ENCODE measurements at places on chromosomes 7 and 10.

DNA sequence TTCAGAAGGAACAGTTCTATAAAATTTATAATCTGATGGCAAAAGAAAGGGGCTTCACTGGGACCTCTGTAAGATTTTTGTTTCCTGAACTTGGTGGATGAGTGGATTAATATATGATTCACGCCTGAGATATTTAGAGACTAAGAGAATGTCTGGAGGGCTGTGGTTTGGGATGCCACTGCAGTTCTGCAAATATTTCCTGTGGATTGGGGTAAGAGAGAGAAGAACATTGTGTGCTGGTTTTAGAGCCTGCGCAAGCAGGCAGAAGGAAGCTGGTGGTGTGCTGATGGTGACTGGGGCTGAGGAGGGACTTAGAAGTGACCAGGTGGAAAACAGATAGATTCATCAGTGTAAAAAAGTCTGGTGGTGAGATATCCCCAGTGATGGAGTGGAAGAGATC, 87.0 kb downstream of the SUGCT start:
- DNase-seq: no peak

DNA sequence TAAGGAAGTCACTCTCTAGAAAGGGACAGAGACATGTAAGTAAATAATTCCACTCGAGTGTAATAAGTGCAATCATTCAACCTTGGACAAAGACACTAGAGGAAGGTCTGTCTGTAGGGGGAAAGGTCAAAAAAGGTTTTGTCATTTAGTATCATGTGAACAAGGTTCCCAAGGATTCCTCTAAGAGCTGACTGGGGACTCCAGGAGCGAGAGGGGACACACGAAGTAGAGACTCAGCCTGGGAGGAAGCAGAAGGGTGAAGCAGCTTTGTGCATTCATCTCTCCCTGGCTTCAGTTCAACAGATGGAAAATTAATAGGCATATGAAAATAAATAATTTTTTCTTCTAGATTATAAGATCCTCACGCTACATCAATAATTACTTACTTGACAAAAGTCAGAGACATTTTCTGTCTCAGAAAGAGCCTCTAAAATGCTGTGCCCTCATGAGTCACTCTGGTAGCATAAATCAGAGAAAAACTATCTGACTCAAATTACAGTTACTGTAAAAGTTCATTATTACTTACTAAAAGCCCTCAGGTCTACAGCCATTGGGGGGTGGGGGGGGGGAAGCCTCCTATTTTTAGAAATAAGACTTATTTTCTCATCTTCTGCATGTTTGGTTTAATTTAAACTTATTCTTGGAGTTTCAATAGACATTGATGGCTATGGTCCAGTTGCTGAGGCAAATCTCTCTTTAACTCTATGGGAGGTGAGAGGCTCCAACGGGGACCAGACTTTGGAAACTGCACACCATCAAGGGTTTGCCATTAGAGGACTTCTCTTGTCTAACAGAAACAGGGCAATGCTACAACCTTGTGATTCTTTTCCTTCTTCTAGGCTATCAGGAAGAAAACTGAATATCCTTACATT, 275.1 kb upstream of the KLF14 start:
- DNase-seq: no peak

- no peak for DNase-seq
Observed at GRCh38 chr7:93715234-93715633, 140.7 kb upstream of the CALCR start.

DNA sequence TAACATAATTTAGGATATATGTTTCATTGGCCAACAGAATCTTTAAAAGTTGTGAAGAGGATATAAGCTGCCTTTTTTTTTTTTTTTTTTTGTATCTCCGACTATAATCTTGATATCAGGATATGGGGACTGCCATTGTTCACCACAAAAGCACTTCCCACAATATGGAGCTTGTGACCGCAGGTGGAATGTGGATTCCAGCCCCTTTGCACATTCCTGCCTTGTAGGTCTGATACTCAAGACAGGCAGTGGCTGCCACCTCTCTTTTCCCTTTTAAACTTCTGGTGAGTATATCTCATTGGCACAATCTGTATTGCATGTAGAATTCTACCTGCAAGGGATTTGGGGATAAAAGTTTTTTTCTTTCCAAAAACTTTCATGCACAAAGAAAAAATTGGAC, 272.7 kb upstream of the VWC2 start:
- no peak for DNase-seq

DNA sequence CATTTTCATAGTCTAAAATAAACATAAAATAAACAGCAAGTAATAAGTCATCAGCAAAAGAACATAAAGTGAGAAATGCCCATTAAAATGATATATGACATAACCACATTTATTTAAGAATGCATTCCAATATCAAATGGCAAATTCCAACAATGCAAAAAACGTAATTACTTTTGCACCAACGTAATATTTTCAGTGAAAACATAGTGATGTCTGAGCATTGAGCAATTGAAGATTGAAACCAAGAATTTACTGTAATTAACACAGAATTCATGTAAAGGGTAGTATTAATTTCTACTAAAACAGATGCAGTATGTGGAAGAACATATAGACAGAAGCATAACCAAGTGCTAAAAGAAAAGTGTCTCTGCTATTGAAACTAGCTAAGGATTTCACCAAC, 123.0 kb upstream of the TNS3 start:
- DNase-seq: no peak
